Stimulated activated naive CD8-positive, alpha-beta T cell treated with anti-CD3 and anti-CD28 coated beads, Interleukin-15, Interleukin-2, amounts not matched to agents 100 U/mL and 50 U/mL, for 24 hours (primary cell): ENCODE measurements at places on chromosomes 1 and 21.

DNA sequence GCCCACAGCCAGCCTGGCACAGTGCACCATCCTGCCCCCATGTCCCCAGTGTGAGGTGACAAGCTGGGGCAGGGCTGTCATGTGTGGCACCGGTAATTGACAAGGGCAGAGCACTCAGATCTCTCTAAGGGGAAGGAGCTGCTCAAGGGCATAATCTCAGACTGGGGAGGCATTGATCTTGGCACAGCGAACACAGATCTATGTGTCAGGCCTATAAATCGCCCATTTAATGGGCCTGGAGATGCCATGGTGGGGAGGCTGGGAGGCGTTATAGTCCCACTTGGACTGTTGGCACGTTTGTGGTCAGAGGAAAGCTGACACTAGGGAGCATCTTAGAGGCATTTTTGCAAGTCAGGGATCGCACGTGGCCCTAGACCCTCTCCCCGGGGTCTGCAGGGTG, 594.1 kb downstream of the PTPRU start:
- DNase-seq = no peak

GRCh38 chr1:204587621-204588020, 71.4 kb downstream of the MDM4 start:
- no peak for DNase-seq

GRCh38 chr1:15290382-15290781, 43.4 kb downstream of the FHAD1 start:
- DNase-seq = peak; percentile 32

GRCh38 chr1:178323067-178323466, 173.7 kb downstream of the CLEC20A start:
- no peak for DNase-seq

DNA sequence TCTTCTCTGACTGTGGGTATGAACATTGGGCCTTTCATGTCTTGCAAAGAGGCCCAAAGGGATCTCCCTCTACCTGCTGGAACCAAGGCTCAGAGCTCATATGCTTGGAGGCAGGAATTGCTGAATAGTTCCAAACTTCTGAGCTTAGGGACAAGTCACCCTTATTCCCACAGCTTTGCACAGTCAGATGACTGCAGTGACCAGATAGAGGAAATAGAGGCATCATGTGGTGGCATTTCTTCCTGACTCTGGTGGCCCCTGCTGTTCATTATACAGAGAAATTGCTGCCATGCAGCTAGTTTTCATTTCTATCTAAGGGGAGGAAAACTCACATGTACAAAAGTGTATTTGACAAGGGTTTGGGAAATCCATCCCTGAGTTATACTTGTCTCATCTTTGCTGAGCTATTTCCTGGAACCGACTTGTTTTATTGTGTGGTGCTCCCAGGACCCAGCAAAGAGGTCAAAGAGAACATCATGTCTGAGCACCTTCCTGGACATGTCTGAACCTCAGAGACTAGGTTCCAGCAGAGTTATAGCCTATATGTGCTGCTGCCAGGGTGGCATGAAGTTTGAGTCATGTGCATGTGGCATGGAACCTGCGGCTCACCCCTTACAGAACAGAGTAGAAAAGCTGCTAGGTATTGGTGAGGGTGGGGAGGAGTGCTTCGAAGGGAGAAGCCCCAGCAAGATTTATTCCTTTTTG, 131.2 kb downstream of the PIK3R3 start:
- no peak for DNase-seq

- no peak for DNase-seq
Observed at GRCh38 chr21:17270229-17270628, 242.6 kb upstream of the CXADR start.

DNA sequence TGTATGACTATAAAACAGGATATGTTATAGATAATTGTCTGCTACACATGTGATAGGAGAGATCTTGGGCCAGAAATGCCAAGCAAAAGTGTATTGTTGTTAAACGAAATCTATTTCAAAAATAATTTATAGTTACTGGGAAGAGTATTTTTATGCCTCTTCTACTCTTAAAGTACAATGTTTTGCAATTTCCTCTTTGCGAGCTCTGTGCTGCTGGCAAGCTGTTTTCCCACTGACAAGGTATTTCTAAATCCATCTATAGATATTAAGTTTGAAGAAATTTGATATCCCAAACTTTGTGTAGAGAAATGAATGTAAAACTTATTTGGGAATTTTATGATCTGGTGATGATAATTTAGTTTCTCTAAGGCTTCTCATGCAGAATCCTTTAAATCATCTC, 63.3 kb upstream of the PTGFR start:
- no peak for DNase-seq

- DNase-seq = no peak
Observed at GRCh38 chr1:216670118-216670883, 52.9 kb downstream of the ESRRG start.

DNA sequence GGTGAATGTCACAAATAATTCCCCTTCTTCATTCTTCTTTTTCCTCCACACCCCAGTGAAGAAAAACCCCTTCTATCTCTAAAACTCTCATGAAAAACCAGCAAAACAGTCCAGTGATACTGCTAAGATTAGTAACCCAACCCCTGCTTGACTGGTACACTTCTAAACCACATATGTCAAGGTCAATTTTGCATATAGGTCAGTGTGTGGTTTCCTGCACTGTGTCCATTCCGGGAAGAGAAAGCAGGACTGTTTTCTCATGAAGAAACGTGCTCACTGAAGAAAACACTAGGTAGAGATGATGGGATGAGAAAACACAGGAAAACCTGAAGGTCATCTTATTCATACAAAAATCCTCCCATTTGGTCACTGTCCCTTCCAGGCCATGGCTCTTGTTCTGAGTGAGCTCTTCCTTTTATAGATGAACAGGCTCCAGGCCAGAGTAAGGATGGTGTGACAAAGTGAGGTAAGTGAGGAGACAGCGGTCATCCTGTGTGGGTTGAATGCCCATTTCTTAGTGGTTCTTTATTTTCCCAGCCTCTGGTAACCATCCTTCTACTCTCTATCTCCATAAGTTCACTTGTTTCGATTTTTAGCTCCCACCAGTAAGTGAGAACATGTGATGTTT, 122.7 kb downstream of the FASLG start:
- no peak for DNase-seq

DNA sequence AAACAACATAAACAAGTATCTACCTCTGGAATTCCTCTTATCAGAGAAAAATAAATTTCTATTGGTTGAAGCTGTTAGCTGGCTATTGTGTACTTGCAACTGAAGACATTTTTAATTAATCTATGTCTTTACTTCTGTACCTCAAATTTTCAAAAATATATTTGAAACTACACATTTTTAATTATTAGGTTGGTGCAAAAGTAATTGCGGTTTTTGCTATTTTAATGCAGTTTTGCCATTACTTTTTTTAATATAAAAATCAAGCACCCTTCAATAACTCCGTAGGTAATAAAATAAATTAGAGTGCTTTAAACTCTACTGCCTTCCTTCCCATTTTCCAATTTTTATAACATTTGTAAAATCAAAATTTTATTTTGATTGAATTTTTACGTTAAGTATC, 262.1 kb upstream of the DUSP10 start:
- DNase-seq = no peak

- DNase-seq = no peak
Observed at GRCh38 chr21:42127164-42128150, 56.3 kb downstream of the UMODL1 start.

DNA sequence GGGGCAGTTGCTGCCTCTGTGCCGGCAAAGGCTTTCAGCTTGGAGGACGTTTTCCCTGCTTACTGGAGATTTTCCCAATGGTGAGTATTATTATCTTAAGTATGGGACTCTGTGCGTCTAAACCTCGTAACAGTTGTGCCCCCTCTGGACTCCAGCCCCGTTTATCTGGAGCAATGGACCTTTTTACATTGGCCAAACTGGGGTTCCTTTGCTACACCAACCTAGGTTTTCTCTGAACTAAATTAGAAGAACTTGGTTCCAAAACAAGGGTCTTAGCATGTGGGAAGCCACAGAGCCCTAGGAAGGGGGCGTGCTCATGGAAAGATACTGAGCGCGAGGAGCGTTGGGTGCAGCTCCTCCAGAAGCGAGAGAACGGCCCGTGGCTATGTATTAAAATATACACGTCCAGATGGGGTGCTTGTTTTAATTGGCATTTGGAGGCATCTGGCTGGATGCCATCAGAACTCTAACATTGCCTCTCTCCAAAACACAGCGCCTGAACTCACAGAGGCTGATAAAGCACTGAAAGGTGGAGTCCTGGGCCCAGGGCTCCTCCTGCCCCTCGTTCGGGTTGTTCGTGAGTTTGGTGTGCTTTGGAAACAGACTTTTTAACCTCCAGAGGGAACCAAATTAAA, 28.4 kb downstream of the POFUT2 start:
- no peak for DNase-seq

- DNase-seq = no peak
Observed at GRCh38 chr1:6200188-6200809, 904 bp upstream of the RPL22 start.

- no peak for DNase-seq
Observed at GRCh38 chr1:231139659-231140654, 21.9 kb upstream of the TRIM67 start.

GRCh38 chr1:45512641-45513054, 9.0 kb downstream of the PRDX1 start:
- peak; percentile 68 for DNase-seq

GRCh38 chr21:18384771-18385170, 18.8 kb downstream of the TMPRSS15 start:
- DNase-seq = no peak

- DNase-seq = peak; percentile 42
Observed at GRCh38 chr1:36516372-36517010, 33.8 kb upstream of the CSF3R start.

DNA sequence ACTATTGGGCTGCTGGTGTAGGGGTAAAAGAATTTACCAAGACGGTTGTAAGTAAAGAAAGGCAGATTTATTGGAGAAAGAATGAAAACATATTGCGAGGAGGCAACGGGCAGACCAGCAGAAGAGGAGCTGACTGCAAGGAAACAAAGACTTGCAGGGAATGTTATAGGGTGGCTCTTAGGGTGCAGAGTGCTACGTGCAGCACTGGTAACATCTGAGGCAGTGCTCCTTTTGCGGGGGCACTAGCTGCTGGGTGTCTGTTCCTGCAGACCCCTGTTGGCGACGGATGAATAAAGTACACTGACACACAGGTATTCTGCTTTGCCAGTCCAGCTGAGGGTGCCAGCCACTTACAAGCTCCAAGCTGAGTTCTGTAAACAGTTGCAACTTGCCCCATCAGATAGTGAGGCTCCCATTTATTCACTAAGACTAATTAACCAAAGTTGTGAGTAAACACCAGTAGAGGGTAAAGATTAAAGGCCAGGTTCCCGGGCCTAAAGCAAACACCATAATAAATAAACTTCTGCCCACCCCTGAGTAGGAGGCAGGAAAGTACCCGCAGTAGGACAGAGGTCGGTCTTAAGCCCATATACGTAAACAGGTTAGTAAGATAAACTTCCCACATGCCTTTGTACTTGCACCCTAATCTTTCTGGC, 140.2 kb upstream of the KCNK1 start:
- DNase-seq = no peak

GRCh38 chr1:176494436-176494835, 31.5 kb downstream of the PAPPA2 start:
- DNase-seq = no peak

- DNase-seq = no peak
Observed at GRCh38 chr1:154886281-154887015, 16.4 kb upstream of the KCNN3 start.

- no peak for DNase-seq
Observed at GRCh38 chr1:210347112-210347511, 18.4 kb downstream of the HHAT start.

DNA sequence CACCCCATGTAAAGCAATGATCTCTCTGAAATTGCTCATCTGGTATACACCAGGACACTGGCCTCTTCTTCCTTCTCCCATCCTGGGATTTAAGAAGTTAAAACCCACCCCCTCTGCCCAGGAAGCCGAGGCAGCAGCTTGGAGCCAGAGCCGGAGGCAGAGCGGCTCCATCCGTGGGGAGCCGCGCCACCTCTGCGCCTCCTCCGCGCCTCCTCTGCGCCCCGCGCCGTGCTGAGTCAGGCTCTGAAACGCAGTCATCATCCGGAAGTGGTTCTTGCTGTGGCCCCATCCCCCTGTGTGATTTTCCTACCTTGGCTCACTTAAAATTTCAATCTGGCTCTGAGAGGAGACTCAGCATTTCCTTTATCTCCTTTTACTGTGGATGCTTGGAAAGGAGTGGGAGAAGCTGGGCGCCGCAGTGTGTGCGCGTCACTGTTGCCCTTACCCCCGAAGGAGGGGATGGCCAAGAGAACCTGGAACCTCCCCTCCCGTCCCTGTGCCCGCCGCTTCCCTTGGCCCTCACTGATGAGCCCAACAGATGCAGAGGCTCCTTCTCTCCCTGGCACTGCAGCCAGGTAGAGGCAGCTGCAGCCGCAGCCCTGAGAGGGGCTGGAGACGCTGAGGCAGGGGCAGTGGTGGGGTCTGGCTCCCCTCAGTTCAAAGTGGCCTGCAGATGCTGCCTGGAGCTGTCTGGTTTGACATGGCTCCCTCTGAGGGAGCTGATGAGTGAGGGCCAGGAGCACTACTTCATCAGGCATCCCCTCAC, 15.3 kb upstream of the NPHP4 start:
- DNase-seq = no peak

DNA sequence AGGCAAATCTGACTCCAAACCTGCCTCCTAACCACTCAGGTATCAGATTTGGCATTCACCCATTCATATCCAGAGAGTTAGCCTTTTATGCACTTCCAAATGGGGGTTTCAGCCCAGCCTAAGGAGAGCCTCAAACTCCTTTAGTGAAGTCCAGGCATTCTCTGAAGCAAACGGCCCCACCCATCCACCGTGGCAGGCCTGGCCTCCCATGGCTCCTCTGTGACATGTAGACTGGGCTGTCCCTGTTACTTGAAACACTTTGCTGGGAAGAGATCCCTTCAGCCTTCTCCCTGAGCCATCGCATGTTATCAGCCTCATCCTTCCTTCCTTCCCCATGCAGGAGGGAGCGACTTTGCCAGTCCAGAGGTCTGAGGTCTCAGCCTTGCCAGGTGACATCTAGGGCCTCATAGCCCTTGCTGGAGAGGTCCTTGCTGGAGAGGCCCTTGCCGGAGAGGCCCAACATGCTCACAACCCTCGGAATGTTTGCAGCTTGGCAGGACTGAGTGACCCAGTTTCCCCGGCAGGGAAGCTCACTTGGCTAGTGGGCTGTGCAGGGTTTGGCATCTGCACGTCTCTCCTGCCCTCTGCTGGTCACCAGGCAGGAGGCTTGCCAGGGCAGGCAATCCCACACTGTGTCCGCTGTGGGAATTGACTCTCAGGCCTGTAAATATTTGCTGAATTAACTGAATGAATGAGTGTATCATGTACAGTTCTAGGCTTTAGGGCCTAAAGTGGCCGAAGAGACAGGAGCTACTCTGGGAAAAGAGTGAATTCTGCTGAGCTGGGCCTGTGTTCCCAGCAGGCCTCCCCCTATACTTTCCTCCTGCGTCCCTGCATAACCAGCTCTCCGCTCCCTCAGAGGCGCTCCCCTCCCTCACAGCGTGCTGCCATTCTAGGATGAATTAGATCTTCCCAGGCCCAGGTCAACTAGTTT, 26.7 kb upstream of the RBM15 start:
- peak; percentile 77 for DNase-seq

- DNase-seq = peak; percentile 22
Observed at GRCh38 chr1:50930965-50931737, 28.9 kb downstream of the FAF1 start.

GRCh38 chr21:14533499-14534428, 12.4 kb downstream of the SAMSN1 start:
- no peak for DNase-seq

- no peak for DNase-seq
Observed at GRCh38 chr1:227240983-227241382, 77.3 kb downstream of the CDC42BPA start.

- DNase-seq = no peak
Observed at GRCh38 chr1:87560601-87561360, 232.1 kb downstream of the LMO4 start.
